ENCODE measurements at places on chromosomes 5 and 9.

DNA sequence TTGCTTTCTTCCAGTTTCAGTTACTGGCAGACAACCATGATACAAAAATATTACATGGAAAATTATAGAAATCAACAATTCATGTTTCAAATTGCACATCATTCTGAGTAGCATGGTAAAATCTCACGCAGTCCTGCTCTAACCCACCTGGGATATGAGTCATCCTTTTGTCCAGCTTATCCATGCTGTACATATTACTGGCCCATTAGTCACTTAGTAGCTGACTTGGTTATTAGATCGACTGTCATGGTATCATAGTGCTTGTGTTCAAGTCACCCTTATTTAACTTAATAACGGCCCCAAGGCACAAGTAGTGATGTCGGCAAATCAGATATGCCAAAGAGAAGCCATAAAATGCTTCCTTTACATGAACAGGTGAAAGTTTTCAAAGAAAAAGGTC is 41.2 kb downstream of the NADK2 start:
- no peak for DNase-seq

DNA sequence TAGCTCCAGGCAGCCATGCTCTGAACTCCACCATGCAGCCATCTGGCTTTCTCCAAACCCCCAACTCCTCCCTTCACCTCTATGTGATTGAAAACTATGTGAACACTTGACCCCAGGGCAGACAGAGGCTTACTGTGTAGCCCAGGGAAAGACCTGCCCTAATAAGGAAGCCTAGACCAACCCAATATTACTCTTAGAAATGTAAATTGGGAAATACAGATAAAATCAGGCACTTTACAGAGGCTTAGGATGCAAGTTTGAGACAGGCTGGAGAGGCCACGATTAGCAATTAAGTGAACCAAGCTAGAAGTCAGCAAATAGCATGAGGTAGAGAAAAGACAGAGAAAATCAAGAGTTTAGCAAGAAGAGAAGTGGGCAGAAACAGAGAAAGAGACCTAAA is 141.7 kb upstream of the ABCA1 start:
- no peak for DNase-seq

GRCh38 chr9:128077847-128078503 is 9.9 kb downstream of the SLC25A25 start:
- DNase-seq: no peak

DNA sequence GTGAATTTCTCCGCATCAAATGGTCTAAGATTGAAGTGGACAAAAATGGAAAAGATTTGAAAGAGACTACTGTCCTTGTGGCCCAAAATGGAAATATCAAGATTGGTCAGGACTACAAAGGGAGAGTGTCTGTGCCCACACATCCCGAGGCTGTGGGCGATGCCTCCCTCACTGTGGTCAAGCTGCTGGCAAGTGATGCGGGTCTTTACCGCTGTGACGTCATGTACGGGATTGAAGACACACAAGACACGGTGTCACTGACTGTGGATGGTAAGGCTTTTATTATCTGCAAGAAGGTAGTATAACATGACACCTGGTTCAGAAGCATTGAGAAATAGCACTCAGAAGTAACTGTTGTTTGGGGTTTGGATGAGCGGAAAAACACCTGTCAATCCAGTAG is 18.7 kb downstream of the VCAN start:
- no peak for DNase-seq

DNA sequence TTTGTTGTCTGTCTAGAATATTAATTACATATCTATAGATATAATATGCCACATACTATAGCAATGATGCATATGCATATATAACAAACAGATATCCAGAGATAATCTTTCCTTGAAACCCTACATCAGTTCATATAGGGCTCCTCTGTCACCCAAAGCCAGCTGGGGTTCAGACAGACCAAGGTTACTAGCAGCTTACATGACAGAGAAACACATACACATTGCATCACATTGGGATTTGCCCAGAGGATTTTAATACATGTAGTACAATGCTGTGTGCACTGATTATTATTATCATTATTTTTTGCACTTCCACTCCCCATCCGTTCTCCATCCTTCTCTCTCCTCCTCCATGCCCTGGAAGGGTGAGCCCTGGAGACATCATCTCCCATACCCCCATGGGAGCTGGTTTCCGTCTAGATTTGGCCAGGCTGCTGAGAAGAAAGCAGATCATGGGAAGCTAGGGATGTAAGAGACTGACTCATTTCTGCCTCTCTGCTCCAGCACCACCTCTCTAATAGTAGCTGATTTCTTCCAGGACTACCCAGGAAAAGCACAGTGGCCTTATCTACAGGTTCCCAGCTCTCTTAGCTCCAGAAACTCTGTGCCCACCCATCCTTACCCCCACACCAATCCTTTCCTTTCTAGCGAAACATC is 23.3 kb downstream of the FST start:
- DNase-seq: no peak

DNA sequence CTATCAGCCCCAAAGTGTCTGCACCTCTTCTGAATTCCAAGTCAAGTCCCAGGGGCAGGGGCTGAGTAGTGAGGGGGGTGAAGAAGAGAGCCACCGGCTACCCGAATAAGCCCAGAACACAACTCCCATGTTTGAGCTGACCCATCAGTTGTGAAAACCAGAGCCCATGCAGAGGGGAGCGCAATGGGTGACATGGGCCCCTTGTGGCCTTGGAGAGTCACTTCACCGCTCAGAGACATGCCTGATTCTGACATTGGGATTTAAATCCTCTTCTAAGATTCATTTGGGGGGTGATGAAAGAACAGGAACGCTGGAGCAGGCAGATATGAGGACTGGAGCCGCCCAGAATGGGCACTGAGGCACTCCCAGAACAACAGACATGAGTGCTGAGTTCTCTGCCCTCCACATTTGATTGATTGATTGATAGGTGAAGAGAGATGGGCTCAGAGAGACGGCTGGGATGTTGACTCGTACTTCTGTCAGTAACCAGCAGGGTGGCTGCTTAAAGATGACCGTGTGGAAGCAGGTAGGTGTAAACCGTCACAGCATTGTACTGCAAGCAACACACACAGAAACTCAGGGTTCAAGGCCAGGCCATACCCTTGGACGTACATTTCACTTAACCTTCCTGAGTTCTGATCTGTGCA is 74.3 kb downstream of the GPR21 start:
- DNase-seq: no peak

DNA sequence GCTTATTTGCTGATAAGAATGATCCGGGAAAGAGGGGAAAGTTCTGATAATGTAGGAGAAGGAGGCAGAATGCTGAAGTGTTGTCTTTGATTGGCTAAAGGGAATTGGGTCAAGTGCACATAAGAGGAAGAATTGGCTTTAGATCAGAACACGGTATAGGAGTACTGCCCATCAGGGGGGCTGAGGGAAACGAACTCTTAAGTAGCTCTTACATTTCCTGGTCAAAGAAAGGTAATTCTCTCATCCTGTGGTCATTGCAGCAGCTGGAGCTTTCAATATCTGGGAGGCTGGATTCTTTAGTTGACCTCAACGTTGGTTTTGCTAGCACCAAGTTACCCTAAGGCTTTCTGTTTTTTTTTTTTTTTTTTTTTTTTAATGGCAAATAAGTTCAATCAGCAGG is 178.7 kb upstream of the NR3C1 start:
- DNase-seq: no peak

- no peak for DNase-seq
These were observed 105.2 kb downstream of the ST8SIA4 start for GRCh38 chr5:100797861-100798260.

- DNase-seq: no peak
These were observed 86.0 kb upstream of the EQTN start for GRCh38 chr9:27382975-27383374.

DNA sequence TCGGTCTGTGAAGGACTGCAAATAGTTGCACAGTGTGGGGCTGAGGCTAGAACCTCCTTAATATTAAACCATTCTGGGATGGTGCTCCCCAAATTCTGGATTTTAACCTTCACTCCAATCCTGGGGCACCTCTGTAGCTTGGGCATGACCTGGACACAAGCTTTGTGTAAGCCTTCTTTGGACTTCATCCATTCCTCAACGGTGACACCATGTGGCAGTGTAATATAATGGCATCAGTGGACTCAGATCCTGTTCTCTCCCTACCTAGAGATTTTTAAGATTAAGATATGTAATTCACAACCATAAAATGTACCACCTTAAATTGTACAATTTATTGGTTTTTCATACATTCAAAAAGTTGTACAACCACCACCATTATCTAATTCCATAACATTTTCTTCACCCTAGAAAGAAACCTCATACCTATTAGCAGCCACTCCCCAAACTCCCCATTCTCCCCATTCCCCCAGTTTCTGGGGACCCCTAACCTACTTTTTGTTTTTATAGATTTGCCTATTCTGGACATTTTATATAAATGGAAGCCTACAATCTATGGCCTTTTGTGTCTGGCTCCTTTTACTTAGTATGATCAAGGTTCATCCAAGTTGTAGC is 4.8 kb upstream of the PLGRKT start:
- DNase-seq: peak; percentile 62

- no peak for DNase-seq
These were observed 6.0 kb downstream of the UBQLN1 start for GRCh38 chr9:83701769-83702168.

GRCh38 chr9:98506422-98507054 is 202.2 kb downstream of the GABBR2 start:
- no peak for DNase-seq

DNA sequence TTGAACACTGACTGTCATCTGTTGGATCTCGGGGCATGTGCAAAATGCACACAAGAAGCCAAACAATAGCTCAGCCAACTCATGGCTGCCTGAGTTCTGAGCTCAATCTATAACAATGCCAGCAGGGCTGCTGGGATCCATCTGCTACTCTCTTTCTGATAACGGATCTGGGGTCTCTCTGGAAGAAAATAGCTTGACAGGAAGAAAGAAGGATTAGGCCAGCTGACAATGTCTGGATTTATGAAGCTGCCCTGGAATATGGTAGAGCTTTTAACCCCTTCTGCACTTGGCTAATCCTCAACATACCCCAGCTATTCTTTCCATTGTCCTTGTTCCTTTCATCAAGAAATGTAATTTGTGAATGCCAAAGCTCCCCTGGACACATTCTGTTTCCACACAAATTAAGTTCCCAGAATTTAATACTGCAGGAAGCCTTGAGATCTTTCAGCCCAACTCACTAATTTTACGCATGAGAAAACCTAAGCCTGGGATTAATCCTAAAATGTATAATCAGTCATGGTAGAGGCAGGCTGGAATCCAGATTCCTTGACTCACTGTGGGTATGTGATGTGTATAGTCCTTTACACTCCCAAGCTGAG is 62.7 kb upstream of the PCA3 start:
- DNase-seq: no peak

GRCh38 chr5:105033637-105034400 is 1471.2 kb upstream of the NUDT12 start:
- DNase-seq: no peak

DNA sequence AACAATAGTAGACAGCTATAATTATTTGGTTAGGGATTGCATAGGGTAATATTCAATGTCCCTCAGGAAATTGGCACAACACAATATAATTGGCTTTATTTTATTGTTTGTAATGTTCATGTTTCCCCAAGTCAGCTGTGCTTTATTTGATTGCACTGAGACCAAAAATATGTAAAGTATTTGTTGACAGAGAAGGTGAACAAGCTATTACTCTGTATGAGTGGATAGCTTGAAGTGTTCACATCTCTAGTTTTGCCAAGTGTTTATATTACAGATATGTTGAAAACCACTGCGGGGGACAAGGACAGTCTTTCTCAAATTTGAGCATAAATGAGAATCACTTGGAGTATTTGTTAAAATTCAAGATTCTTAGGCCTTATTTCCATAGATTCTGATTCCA is 83.3 kb downstream of the RAB3C start:
- no peak for DNase-seq

- DNase-seq: no peak
These were observed 92.7 kb downstream of the KIF4B start for GRCh38 chr5:155106221-155106620.

GRCh38 chr9:104269996-104270963 is 176.2 kb downstream of the SMC2 start:
- DNase-seq: no peak

GRCh38 chr9:30575691-30576090 is 1808.8 kb upstream of the ACO1 start:
- no peak for DNase-seq

DNA sequence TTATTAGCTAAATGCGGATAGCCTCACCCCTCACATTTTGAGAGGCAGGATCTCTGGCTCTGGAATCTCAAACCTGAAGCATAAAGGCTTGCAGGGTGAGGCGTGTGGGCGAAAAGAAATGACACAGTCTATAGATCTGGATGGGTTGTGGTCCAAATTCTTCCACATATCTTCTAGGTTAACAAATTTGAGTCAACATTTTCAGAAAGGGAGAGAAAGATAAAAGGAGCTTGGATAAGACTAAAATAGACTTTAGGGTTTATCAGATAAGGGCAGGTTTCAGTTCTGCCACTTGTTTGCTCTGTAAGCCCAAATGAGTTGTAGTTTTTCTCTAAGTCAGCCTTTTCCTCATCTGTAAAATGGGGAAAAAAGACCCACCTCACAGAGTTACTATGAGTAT is 220.9 kb downstream of the TRIM32 start:
- DNase-seq: no peak

- no peak for DNase-seq
These were observed 572.4 kb downstream of the NR2F1-AS1 start for GRCh38 chr5:93008502-93009207.

DNA sequence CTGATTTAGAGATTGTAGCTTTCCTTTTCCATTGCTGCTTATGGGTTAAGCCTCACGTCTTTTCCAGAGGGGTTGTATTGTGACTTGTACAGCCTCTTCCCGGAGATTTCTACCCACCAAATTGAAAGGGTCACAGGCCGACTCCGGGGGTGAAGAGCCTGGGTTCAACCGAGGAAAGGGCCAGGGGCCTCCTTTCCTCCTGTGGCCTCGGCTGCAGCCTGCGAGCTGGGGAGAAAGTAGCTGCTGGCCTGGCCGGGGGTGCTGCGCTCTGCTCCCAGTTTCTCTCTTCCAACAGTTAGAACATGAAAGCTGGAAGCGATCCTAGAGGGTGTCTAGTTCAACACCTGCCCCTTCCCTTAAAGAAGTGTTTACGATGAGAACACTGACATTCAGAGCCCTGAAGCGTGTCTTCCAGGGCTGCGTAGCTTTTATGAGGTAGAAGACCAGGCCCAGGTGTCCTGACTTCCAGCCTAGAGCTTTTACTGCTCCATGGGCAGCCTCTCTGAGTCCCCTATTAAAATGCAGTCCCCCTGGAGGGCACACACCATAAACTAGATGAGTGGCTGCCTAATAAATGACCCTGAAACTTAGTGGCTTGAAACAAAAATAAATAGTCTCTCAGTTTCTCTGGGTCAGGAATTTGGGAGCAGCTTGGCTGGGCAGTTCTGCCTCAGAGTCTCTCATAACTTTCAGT is 56.9 kb downstream of the ACER2 start:
- DNase-seq: no peak

Data from activated CD4-positive, alpha-beta T cell treated with anti-CD3 and anti-CD28 coated beads, Interleukin-2, amount 50 U/mL, for 16 hours (primary cell).